Activated CD8-positive, alpha-beta memory T cell treated with anti-CD3 and anti-CD28 coated beads for 1 hour (primary cell): ENCODE measurements at places on chromosomes 2 and 18.

DNA sequence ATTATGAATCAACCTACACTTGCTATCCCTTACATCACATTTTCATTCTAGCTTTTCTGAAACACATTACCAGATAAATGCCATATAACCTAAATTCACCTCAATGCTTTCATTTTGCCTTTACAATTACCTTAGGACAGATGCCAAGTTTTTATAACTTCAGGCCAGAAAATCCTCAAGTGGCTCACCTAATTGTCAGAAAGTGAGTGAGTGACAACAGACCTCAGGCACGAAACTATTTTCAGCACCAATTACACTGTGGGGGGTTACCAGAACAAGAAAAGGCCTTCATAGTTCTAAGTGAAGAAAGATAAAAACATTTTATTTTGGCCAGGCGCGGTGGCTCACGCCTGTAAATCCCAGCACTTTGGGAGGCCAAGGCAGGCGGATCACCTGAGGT, 52.3 kb upstream of the ST8SIA5 start:
- no peak for DNase-seq

DNA sequence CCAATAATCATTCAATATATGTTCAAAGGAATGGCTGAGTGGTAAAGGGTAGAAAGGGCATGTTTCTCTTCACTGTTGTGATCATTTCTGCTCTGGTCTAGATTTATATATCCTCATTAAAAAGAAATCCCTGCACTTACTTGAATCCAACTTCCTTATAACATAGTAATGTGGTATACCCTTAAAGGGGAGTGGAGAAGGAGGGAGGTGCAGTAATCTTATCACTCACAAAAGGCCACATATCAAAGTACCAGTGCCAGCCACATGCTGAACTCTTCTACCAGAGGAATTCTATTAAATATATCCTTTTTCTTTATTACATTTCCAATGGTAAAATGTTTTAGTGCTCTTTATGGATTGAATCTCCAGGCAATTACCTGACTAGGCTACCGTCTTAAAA, 3.3 kb downstream of the KATNAL2 start:
- no peak for DNase-seq

GRCh38 chr2:139850254-139850890, 1070.2 kb upstream of the NXPH2 start:
- DNase-seq: no peak

GRCh38 chr2:232142049-232142448, 180.5 kb downstream of the DIS3L2 start:
- no peak for DNase-seq

DNA sequence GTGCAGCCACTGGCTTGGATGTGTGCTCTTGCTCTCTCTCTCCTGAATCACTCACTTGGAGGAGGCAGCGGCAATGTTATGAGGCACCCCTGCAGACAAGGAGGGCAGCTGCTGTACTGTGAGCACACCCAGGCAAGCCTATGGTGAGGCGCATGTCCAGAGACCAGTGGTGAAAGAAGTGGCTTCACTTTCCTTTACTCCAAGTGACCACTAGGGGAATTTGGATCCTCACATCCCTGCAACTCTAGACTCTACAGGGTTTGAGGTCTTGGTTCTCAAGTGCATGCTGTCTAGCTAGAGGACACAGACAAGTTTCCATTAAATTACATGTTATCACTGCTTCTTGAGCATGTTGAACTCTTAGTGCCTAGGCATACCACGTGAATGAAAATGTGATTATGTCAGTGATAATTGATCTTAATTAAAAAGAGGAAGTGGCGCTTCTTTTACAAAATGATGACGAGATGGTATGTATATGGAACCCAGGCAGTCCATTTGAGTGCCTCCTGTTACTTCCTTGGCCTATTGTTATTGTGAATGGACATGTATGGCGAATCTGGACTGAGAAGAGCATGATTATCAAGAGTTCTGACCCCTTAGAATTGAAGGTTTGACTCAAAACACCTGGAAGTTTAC, 181.0 kb upstream of the CDH2 start:
- DNase-seq: no peak

DNA sequence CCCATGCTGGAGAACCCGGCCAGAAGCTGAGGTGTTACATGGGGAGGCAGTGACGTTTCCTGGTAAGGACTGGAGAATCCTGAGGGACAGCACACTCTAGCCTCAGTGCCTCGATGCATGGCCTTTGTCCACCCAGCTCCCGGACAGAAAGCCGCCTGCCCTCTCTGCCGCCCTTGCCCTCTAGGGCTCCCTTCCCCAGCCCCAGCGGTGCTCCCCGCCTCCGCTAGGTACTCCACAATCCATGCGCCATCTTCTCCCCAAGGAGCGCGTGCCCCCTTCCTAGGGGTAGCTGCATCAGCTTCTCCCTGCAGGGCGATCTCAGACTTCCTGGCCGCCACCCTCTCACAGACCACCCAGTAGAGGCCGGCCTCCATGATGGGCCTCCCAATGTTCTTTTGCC, 251.6 kb downstream of the TWIST2 start:
- no peak for DNase-seq

DNA sequence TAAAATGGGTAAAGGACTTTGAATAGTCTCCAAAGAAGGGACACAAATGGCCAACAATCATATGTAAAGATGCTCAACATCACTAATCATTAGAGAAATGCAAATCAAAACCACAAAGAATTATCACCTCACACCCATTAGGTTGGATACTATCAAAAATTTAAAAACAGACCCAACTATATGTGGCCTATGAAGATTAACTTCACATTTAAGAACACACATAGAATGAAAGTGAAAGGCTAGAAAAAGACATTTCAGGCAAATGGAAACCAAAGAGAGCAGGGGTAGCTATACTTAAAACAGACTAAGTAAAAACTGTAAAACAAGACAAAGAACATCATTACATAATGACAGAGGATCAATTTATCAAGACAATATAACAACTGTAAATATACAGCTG, 53.5 kb upstream of the ASPRV1 start:
- DNase-seq: no peak

GRCh38 chr18:21053127-21053526, 58.5 kb downstream of the ROCK1 start:
- no peak for DNase-seq

- DNase-seq: no peak
These were observed 914 bp downstream of the STEAP3 start for GRCh38 chr2:119224391-119225104.

GRCh38 chr2:119490106-119490505, 34.2 kb downstream of the SCTR start:
- DNase-seq: no peak

- no peak for DNase-seq
These were observed 83.8 kb downstream of the MBD2 start for GRCh38 chr18:54140641-54141040.

DNA sequence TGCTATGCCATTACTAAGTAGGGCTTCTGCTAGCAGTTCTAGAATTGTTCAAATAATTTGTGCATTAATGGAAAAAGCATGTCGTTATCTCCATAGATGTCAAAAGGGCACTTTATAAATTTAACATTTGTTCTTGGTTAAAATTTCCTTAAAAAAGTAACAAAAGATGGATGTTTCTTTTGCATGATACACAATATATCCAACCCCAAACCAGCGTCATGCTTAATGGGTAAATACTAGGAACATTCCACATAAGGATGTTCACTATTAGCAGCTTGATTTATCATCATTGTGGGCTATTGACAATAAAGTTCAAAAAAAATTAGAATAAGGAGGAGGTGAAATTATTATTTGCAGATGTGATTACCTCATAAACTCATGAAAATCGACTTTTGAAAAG, 79.7 kb downstream of the GREB1L start:
- DNase-seq: no peak

GRCh38 chr2:166338831-166339339, 36.9 kb downstream of the SCN9A start:
- no peak for DNase-seq

DNA sequence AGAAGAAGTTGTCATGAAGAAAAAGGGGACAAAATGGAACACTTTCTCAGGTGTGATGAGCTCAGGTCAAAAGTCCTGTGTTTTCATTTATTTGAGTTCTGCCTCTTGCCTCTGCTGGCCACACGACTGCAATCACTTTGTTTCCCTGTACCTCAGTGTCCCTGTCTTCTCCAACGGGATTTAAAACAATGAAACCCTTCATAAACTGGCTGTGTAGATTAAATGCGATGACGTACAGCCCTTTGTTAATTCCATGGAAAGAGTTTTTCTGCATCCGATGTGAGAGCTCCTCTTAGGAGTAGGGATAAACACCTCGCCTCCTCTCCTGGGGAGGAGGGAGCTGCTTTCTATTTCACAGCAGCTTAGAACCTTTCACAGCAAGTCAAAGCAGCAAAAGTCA, 51.5 kb upstream of the CNGA3 start:
- no peak for DNase-seq

- DNase-seq: no peak
These were observed 109.1 kb upstream of the NCK2 start for GRCh38 chr2:105635564-105635963.

- DNase-seq: no peak
These were observed 514.9 kb downstream of the SUCLG1 start for GRCh38 chr2:83944191-83944590.

DNA sequence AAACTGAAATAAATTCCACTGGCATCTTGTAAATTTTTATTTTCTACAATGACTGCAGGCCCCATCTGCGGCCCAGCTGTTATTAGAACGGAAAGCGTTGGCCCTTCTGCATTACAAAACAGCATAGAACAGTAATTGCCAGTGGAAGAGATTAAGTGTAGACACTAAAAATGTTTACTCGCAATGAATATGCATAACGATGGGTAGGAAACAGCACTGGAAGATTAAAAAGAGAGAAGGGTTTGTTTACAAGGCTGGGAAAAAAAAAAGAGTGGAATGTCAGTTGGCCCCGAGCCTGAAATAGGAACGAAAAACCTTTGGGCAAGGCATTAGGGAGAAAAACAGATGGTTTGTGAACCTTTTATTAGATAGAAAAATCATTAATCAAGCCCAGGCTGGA, 275.9 kb upstream of the TCF4 start:
- DNase-seq: no peak

DNA sequence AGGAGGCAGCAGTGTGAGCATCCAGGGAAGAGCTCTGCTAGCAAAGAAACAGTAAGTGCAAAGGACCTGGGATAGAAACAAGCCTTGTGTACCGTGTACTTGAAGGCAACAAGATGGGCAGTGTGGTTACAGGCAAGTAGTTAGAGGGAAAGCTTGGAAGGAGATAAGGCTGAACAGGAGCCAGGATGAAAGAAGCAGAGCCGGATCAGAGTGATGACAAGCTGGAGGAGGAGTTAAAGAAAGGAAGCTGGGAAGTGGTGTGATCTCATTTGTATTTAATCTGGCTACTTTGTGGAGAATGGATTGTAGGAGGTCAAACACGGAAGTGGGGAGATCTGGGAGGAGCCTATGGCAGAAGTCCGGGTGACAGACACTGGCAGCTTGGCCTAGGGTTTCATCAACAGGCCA, 44.7 kb upstream of the VPS54 start:
- no peak for DNase-seq

DNA sequence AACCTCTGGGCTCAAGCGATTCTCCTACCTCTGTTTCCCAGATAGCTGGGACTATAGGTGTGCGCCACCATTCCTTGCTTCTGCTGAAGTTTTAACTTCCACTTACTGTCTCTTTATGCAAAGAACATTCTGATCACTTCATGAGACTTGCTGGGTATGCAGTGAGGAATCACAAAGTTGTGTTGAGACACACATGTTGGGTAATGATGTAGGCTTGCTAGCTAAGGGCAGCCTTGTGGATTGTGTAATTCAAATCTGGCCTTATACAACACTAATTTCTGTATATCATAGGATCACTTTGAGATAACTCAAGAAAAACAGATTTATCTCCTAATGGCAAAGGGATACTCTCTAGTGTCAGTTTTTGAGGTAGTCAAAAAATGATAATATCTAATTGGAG, 24.2 kb downstream of the XRCC5 start:
- no peak for DNase-seq

- DNase-seq: no peak
These were observed 68.7 kb downstream of the MYL12B start for GRCh38 chr18:3330622-3331021.

- DNase-seq: no peak
These were observed 274.8 kb upstream of the TRIB2 start for GRCh38 chr2:12441750-12442475.

- no peak for DNase-seq
These were observed 96.9 kb downstream of the TGOLN2 start for GRCh38 chr2:85230679-85231467.

- no peak for DNase-seq
These were observed 387.8 kb downstream of the ZNF521 start for GRCh38 chr18:24964216-24964615.

- DNase-seq: no peak
These were observed 256.8 kb downstream of the RNF152 start for GRCh38 chr18:61635901-61636528.

- no peak for DNase-seq
These were observed 109.8 kb downstream of the AP1S3 start for GRCh38 chr2:223727562-223727961.

DNA sequence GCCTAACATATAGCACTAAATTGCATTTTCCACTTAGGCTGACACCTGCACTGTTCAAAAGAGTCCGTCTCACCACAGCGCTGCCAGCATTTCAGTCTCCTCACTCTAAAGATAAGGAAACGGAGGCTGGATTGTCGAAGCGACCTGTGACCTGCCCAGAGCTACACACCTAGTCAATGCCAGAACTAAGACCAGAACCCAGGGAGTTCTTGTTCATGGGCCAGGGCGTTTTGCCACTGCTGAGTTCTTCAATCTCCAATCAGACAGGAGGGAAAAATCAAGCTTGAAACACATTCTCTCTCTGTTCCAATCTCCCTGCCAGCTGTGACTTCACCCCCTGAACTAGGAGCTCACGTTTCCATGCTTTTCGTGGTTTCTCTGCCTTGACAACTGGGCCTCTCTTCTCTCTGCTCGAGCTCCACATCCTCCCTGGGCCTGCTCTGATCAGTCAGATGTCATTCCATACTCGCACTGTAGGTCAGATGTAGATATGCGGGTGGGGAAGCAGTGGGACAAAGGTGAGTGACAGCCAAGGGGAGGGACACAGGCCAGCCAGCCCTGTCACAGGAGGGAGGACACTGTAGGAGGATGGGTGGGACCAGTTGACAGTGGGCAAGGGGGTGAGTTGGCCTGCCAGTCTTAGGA, 221.1 kb upstream of the SMAD2 start:
- DNase-seq: no peak

DNA sequence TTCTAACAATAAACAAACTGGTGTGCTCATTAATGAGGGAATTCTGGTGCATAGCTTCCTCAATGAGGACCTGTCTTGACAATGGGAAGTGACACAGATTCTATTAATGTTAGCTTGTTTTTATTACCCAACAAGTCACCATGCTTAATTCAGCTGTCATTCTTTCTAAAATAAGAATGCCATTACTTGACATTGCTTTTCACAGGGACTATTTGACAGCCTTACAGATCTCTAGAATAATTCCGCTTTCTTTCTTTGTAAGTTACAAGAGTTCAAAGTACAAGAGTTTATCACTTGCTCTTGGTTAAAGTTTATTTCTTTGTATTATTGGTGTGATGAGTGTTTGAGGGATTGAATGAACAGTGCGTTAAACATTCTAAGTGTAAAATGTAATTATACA, 127.0 kb upstream of the COL5A2 start:
- DNase-seq: no peak

- no peak for DNase-seq
These were observed 481 bp downstream of the SLC30A6 start for GRCh38 chr2:32166115-32166574.
